ENCODE measurements at places on chromosomes 3 and 15.

- DNase-seq = peak; percentile 40
These were observed 456 bp upstream of the C15orf61 start for GRCh38 chr15:67520321-67521028.

- DNase-seq = no peak
These were observed 700.5 kb upstream of the NAALADL2 start for GRCh38 chr3:174158674-174159073.

- DNase-seq = no peak
These were observed 40.4 kb upstream of the IQSEC1 start for GRCh38 chr3:13113346-13114330.

DNA sequence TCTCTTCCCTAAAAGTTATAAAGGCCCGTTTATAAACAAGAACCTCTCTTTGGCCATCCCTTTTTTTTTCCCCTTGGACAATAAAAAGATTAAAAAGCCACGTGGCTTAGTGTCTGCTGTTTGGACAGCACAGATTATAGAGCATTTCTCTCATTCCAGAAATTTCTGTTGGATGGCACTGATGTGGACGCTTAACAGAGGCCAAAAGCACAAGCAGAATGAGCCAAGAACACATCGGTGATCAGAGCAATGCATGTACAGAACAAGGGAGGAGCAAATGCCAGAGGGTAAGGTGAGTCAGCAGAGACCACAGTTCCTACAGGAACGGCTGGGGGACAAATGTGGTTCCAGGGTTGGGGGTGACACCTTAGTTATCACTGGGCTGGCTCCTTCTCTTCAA, 30.3 kb upstream of the CTNNB1 start:
- DNase-seq = no peak

- no peak for DNase-seq
These were observed 3.2 kb upstream of the GABRR3 start for GRCh38 chr3:98038286-98038685.

DNA sequence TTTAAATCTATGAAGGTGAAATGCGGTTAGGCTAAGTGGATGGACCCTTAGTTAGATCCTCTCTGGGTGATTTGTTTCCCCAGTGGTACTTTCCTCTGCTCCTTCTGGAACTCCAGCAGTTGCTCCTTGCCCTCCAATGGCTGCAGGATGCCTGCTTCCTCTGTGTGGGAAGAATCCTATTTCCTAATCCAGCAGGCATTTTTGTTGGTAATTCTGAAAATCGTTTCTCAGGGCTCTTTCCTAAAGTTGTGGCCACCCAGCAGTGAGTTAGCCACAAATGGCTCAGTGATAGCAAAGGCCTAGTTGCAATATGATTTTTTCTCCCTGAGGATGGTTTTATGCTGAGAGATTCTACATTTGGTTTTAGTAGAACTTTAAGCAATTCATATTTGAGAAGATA, 332.3 kb upstream of the C2CD4B start:
- DNase-seq = no peak

GRCh38 chr3:24375947-24376384, 118.7 kb downstream of the THRB start:
- no peak for DNase-seq

DNA sequence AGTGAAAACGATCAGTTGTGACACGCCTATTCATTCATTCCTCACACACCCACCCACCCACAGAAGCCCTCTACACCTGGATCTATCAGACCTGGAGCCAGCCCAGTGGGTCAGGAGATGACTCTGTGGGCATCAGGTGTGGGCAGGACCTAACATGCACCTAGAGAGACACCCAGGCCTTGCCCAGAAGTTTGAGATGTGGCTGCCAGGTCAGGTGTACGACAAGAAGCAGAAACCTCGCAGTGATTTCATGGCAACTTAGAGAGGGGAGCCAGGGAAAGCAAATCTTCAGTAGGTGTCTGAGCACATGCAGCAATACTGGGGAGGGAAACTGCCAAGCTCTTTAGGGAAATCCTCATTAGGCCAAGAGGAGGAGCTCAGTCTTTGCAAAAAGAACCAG, 264.7 kb upstream of the ROPN1 start:
- no peak for DNase-seq

DNA sequence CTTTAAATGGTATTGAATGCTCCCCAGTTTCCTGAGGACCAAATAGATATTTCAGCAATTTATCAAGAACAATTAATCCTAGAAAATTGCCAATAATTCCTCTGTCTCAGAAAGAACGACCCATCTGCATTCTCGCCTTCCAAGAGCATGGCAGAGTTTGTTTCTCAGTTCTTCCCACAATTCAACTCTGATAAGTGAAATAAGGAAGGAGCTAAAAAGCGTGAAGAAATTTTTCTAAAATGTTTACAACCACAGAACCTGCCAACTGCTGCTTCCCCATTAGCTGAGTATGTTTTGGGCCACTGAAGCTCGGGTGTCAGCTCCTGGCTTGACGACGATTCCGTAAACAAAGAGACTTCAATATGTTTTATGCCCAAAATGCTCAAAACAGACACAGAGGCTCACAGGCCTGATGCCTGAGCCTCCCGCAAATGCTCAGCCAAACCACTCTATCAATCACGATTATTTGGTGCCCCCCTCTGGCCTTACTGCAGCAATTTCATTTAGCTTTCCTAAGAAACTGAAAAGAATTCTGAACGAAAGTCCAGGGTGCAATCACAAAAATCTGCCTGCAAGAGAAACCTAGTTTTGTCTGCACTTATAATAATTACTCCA, 259.2 kb upstream of the CCDC54 start:
- DNase-seq = no peak

DNA sequence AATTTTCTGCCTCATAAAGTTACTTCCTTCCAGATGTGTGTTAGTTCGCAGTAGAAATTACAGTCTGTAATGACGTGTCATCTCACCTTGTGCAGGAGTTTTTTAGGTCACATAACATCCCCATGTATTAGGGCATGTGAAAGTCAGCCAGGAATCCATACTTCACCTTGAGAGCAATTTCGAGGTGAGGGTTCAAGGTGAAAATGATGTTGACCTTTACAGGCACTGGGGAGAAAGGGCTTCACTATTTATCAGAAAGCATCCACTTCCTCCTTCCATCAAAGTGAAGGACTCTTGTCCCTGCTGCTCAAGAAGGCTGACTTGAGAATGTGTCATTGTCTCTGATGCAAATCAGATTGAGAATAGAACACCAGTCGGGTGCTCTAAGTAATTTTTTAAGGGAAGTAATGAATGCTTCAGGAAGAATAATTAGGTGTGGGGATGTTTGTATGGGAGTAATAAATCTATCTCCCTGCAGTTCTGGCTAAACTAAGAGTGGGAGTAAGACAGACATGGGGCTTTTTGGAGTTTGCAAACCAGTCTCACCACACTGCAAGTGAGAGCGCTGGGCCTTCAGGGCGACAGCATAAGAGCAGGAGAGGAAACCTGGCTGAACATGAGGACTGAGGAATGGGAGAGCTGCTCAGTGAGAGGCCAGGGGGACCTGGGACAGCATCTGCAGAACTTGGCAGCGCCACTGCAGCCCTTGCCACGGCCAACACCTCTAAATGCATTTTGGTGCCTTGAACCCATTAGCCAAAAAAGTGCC, 85.9 kb upstream of the IL12A start:
- DNase-seq = no peak

DNA sequence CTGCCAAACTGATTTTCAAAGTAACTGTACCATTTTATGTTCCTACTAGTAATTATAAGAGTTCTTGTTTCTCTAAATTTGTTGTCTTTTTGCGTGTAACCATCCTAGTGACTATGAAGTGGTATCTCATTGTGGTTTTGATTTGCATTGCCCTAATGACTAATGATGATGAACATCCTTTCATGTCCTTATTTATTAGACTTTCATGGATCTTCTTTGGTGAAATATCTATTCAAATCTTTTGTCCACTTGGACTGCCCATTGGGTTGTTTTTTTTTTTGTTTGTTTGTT, 3.6 kb downstream of the OXSR1 start:
- DNase-seq = no peak
